Aorta (tissue), 5 donors: ENCODE measurements at places on chromosomes 11 and 22. TPM values are rescaled to one million over a fixed set of nuclear protein-coding genes. Genes with fewer than 3 reads are reported as not detected.

DNA sequence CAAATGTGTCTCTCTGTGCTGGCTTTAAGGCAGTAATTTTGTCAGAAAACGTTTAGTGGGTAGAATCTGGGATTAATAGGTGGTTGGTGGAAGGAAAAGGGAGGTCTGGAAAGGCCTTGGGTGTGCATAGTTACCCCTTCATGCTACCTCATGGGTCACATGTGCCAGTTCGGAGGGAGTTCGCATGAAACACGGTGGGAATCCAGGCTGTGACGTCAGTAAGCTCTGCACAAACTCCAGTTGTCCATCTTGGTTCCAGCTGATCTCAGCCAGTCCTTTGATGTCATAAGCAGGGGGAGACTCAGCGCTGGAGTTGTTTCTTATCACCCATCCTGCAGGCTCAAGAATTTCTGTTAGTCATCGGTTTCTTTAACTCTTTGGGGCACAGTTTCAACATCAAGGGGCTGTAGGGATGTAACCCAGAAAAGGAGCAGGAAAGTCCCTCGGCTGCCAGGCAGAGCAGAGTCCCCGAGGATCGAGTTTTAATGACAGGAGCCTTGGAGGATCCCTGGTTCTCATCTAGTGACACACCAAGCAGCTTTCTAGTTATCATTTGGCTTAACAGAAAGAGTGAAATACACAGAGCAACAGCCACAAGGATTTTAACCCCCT, 28.9 kb downstream of the MOV10L1 start:
- H3K27ac ChIP-seq: no peak overlapping the region
- no peak for DNase-seq
- H3K27me3 ChIP-seq: no peaks in the 10 kb centered on the region
- H3K36me3 ChIP-seq: no peaks in the 10 kb centered on the region
- H3K4me3 ChIP-seq: no peak overlapping the region
- no peaks in the 10 kb centered on the region for H3K4me1 ChIP-seq

DNA sequence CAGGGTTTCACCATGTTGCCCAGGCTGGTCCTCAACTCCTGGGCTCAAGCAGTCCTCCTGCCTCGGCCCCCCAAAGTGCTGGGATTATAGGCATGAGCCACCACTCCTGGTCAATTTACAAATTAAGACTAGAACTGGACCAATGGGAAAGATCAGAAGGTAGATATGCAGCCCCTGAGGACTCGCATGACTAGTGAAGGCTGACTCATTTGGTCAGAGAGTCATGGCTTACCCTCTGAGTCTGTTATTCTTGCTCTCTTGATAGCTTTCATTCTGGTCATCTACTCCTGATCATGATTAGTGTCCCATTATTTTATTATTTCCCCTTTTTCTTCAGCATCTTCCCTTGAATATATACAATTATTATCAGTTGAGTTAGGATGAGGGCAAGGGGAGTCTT, 2.7 kb upstream of the LDHAL6A start:
- no peaks in the 10 kb centered on the region for H3K36me3 ChIP-seq
- H3K27ac ChIP-seq: no peak overlapping the region
- no peak overlapping the region for H3K4me3 ChIP-seq
- no peaks in the 10 kb centered on the region for H3K4me1 ChIP-seq
- DNase-seq: no peak

CASP1 gene
- 32.7 TPM for total RNA-seq

CCDC34 gene
- 1.4 TPM for total RNA-seq

SLC22A25 gene
- total RNA-seq: not detected
